ENCODE measurements at places on chromosomes 6 and 20.

GRCh38 chr6:118252474-118252873, 295.6 kb upstream of the PLN start:
- no peak for DNase-seq

DNA sequence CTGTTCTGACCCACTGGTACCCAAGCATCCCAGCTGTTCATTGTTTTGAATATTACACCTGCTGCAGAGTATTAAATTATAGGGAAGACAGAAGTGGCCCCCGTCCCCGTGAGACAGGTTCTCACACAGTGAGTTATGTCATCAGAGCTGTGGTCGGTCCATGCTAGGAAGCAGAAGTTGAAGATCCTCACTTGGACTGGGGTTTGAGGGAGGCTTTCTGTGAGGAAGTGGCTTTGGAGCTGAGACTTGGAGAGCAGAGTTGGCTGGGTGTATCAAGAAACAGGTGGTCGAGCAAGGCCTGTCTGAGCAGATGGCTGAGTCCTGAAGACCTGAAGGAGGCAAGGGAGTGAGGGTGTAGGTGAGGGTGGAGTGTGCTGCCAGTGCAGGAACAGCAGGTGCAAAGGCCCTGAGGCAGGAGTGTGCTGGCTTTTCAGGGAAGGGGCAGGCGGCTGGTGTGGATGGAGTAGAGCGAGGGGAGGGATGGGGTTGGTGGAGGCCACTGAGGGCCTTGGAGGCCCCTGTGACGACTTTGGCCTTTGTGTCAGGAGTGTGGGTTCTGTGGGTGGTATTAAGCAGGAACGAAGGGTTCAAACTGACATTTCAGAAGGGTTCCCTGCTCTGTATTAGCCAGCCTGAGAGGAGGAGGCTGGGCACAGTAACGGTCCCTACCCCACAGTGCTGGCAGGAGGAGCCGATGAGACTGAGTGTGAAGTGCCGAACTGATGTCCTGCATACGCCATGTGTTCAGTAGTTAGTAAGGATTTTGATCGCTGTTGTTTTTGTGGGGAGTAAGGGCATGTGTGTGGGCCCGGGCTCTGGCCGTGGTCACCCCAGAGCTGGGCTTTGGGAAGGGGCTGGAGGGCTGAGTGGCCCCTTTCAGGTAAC, 11.8 kb downstream of the SRC start:
- no peak for DNase-seq

GRCh38 chr20:62485062-62485700, 9.4 kb upstream of the GATA5 start:
- no peak for DNase-seq

GRCh38 chr6:156279261-156279969, 497.8 kb upstream of the ARID1B start:
- DNase-seq: no peak

GRCh38 chr20:46438156-46438750, 31.8 kb upstream of the ELMO2 start:
- peak; percentile 13 for DNase-seq

DNA sequence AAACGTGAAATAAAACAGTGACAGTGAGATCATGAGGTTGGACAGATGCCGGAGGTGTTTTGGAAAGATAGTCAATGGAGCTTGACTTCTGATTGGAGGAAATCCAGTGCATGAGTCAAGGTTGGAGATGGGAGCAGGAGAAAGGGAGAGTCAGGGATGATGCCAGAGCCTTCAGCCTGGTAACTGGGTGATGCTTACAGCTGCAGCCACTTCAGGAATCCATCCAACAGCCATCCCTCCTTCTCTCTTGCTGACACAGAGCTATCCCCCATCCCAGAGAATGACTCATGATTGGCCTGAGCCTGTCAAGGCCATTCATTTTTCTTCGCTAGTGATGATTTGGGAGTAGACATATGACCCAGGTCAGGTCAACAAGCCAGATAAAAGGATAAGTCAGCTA, 112.8 kb downstream of the SAMD5 start:
- DNase-seq: no peak

DNA sequence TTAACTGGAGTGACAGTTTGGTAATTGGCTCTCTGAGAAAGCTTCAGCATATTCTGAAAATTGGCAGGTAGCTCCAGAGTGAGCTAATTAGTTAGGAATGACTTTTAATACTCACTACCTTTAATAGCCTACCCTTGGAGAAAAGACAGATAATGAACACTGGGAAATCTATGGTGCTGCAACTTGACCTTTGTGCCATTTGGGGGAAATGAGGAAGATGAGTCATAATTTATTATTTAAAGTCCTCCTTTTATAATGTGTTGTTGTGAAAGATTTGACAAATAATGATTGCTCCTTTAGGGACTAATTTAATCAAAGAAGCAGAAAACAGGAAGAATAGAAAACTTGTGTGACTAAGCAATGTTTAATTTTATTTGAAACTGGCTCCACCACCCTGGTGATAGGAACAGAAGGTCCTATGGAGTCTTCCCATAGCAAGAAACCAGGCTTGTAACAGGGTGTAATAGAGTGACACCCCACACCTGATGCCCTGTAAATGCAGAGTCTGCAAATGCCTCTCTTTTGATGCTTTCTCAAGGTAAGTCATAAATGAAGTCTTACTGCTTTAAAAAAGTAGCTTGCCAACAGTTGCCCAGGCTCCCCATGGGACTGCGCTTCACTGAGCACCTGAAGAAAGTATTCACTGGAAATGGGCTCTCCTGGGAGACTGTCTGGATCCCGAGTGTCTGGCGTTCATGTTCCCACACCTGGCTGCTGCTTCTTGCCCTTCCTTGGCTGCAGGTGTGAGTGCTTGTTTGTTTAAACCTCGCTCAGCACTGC, 134.4 kb downstream of the LRRC1 start:
- DNase-seq: no peak

DNA sequence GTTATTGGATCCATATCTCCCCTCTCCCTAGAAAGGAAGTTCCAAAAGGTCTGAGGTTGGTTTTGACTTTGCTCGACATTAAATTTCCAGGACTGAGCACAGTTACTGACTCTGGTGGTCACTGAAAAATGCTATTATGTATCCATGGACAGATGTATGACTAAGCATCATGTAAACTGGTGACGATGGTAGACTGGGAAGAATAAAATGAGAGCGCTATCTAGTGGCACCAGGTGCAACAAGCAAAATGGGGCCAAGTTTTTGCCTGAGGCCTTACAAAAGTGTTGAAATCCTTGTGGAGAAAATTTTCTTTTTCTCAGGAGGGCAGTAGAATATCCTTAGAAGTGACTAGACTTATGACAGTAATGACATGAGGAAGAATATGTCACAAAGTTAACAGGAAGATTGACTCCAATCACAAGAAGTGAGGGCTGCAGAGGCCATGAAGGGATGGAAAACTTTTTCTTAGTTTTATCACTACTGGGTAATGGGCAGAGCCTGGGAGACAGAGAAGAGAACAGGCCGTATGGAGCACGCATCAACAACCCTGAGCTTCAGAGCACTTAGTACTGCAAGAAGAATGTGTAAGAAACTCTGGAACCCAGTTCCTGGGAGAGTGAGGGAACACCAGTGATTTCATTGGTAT, 88.9 kb upstream of the ELOVL5 start:
- peak; percentile 1 for DNase-seq

GRCh38 chr6:28927846-28928245, 4.1 kb upstream of the TRIM27 start:
- no peak for DNase-seq

- no peak for DNase-seq
Measured at GRCh38 chr20:17023806-17024205, 203.0 kb upstream of the PCSK2 start.

- peak; percentile 65 for DNase-seq
Measured at GRCh38 chr6:149934249-149935156, 7.3 kb upstream of the ULBP2 start.

GRCh38 chr6:12324748-12325147, 34.6 kb downstream of the EDN1 start:
- no peak for DNase-seq

DNA sequence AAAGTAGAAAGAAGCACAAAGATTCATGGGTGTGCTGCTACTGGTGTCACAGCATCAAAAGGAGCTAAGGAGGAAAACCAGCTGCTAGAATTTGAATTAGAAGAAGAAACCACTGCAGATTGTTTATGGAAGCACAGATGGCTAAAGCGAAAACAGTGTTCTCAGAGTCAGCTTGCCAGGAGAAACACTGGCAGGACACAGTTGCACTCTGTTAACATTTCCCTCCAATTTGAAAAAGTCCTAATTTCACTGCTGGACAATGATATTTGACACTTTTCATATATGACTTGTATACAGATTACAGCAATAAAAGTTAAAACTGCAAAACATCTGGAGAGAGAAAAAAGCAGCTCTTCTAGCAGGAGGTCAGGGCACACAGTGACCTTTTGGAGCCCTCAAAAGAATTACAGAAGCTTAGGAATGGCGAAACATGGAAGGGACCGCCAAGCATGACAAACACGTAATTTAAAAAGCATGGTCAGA, 314.5 kb downstream of the COL12A1 start:
- DNase-seq: no peak

DNA sequence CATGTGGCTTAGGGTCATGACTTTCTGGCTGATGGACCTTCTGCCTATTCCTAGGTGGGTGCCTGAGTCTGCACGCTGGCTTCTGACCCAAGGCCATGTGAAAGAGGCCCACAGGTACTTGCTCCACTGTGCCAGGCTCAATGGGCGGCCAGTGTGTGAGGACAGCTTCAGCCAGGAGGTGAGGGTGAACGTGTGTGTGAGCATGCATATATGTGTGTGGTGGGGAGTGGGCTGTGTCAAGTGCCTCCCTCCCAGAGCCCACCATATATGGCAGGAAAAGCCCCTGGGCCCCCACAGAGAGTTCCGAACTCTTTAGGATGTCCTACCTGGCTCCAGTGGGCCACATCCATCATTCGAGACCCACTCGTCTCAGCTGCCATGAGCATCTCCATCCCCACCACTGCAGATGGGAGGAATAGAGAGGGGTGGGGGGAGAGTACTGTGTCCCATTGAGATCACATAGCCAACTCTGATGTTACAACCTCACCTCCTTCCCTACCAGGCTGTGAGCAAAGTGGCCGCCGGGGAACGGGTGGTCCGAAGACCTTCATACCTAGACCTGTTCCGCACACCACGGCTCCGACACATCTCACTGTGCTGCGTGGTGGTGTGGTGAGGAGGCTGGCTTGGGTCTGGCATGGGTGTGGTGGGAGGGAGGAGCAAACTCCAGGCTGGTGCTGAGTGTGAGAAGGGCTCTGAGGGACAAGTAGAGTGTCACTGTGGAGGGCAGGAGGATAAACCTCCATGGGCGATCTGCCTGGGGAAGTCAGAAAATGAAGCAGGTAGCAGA, 3.2 kb downstream of the SLC22A7 start:
- DNase-seq: no peak

- DNase-seq: peak; percentile 57
Measured at GRCh38 chr6:127186889-127187288, 68.4 kb downstream of the RSPO3 start.

GRCh38 chr6:143941852-143942627, 66.0 kb downstream of the PLAGL1 start:
- DNase-seq: peak; percentile 30

DNA sequence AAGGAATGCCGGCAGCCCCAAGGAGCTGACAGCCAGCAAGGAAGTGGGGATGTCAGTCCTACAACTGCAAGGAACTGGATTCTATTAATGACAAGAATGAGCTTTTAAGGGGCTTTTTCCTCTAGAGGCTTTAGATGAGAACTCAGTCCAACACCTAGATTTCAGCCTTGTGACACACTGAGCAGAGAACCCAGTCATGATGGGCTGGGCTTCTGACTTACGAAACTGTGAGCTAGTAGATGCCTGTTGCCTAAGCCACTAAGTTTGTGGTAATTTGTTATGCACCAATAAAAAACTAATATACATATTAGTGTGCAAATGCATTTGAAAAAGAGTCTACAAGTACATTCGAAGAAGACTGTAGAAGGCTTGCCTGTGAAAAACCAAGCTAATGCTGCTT, 263.3 kb downstream of the SOX4 start:
- no peak for DNase-seq

DNA sequence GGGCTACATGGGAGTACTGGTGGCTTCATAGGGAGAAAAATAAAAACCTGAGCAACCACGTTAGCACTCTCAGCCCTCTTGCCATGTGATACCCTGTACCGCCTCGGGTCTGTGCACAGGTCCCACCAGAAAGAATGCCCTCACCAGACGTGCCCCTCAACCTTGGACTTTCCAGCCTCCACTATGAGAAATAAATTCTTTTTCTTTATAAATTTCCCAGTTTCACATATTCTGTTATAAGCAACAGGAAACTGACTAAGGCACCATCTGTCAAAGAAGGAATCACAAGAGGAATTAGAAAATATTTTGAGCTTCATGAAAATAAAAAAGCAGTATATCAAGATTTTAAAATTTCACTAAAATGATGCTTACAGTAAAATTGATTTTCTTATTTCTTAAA, 168.4 kb upstream of the BMP5 start:
- DNase-seq: no peak

GRCh38 chr6:108002365-108003221, 44.6 kb upstream of the SEC63 start:
- no peak for DNase-seq

DNA sequence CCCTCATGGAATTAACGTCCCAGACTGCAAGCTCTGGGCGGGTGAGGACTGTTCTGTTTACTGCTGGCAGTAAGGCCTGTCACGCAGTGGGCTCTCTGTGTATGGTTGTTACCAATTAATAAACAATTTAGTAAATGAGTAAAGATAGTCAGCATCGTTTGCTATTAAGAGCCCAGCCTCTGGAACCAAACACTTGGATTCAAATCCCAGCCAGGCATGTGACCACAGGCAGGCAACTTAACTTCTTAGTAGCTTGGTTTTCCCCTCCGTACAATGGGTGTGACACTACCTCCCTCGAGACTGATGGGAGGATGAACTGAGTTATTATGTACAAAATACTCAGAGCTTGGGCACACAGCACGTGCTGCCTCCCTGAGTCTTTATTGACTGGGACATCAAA, 137.7 kb upstream of the ARMC2 start:
- no peak for DNase-seq

GRCh38 chr20:57146155-57146554, 120.3 kb downstream of the BMP7 start:
- DNase-seq: no peak

- no peak for DNase-seq
Measured at GRCh38 chr6:121838842-121839241, 403.4 kb downstream of the GJA1 start.

- no peak for DNase-seq
Measured at GRCh38 chr6:164185471-164185871, 771.0 kb downstream of the QKI start.

GRCh38 chr6:134029495-134030455, 22.6 kb downstream of the SLC2A12 start:
- no peak for DNase-seq

- no peak for DNase-seq
Measured at GRCh38 chr6:145139140-145139850, 596.0 kb downstream of the EPM2A start.

Data from CD8-positive, alpha-beta memory T cell (primary cell).